Stimulated activated CD4-positive, alpha-beta T cell treated with anti-CD3 and anti-CD28 coated beads, Interleukin-15, amount 100 ng/mL, for 1 hour (primary cell): ENCODE measurements at places on chromosomes 6 and 20.

- DNase-seq, result no peak
These were observed 113.5 kb downstream of the SAMD5 start for GRCh38 chr6:147621961-147622360.

- DNase-seq, result no peak
These were observed 524.6 kb upstream of the JARID2 start for GRCh38 chr6:14721103-14721758.

DNA sequence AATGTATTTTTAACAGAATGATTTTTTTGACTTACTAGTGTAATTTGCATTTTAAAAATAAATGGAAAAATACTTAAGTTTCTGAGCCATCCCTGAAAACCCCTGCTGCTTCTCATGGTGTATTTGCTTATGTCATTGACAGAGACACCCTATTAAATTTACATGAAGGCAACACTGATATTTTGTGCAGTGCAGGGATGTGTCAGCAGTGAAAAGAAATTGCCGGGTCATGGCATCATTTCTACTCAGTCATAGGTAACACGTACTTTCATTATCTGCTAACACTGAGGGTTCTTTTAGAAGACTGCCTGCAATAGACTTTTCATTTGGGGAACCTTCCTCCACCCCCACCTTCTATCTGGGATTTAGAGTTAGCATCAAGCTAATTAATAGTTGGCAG lies 136.7 kb upstream of the RNF217 start:
- no peak for DNase-seq

DNA sequence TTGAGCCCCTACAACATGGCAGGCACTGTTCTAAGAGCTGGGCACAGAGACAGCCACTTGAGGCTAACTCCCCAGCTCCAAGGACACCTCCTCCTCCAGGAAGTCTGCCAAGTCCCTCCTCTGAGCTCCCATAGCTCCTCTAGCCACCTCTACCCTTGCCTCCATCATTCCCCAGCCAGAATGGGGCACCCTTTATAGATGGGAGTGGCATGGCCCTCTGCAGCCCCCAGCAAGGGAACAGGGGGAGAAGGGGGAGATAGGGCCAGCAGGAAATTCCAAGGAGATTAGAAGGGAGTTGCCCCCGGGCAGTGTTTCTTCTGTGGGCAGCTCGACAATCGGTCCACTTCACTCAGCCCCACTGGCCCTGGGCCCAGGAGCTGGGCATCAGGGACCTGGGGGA lies 19.7 kb upstream of the TLDC2 start:
- DNase-seq, result no peak

DNA sequence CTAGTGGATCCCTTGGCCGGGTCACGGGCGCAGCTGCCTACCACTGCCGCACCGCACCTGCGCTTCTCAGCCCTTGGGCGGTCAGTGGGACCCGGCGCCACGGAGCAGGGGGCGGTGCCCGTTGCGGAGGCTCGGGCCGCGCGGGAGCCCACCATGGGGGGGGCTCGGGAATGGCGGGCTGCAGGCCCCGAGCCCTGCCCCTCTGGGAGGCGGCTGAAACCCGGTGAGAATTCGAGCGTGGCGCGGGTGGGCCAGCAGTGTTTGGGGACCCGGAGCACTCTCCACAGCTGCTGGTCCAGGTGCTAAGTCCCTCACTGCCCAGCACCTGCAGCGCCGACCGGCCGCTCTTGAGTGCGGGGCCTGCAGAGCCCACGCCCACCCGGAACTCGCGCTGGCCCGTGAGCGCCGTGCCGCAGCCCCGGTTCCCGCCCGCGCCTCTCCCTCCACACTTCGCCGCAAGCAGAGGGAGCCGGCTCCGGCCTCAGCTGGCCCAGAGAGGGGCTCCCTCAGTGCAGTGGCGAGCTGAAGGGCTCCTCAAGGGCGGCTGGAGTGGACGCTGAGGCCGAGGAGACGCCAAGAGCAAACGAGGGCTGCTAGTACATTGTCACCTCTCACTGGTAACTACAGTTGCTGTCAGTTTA lies 120.5 kb upstream of the TMEM170B start:
- peak; percentile 6 for DNase-seq

DNA sequence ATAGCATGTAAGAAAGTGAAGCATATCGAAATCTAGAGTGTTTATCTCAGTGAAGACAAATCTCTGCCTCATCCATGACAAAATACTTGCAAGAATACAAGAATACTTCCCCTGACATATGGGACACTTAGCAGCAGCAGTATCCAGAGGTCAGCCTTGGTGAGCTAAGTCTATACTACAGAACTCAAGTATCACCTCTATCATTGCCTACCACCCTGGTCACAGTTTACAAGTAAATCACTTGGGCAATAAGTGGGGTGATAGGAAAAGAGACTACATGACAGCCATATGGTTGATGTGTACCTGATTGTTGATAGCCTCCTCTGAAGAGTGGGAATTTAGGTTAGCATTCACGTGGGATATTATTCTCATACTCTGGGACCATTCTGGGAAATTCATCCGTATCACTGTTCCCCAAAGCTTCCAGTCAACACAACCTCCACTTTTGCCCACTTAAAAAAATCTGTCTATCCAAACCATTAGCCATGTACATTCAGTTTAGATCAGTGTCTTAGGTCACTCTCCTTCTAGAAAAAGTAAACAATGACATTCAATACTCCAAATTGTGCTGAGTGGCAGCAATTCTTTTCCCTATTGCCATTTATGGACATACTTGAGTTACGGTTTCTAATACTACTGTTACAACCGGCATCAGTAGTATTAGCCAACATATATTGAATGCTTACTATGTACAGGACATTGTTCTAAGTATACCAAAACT lies 118.2 kb upstream of the PRSS16 start:
- DNase-seq, result no peak

- no peak for DNase-seq
These were observed 32.4 kb upstream of the FAM135A start for GRCh38 chr6:70380771-70381416.

GRCh38 chr20:18289306-18289705 lies 979 bp downstream of the ZNF133 start:
- DNase-seq, result no peak

DNA sequence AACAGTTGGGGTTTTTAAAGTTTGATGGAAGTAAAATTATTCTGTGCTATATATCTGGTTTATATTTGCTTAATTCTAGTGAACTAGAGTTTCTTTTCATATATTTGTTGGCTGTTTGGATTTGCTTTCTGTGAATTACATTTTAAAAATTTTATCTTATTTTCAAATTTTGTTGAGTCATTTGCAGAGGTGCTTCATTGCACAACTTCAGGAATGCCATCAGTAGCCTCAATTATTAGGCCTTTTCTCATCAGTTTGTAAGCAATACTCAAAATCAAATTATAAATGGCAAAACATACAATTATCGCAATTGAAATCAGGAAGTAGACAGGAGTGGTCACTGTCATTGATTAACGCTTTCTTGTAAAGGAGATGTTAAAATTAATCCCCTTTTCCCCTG lies 96.9 kb downstream of the UBE3D start:
- DNase-seq, result no peak

DNA sequence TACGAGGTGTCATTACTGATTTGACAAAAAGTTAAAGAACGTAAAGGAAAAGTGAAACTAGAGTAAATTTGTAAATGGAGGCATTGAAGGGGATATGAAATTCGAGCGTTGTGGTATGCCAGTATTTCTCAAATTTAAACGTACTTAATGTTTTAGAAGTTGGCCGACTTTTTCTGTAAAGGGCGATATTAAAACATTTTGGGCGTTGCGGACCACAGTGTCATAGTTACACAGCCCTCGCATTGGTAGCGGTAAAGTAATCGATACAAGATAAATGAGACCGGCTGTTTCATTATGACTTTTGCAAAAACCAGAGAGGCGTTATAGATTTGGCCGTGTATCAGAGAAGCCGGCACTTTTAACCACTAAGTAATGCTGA lies 39.6 kb downstream of the OR2B2 start:
- DNase-seq, result no peak

GRCh38 chr6:166167258-166167731 lies 356 bp downstream of the TBXT start:
- no peak for DNase-seq

GRCh38 chr20:48920527-48921167 lies 864 bp upstream of the ARFGEF2 start:
- no peak for DNase-seq

GRCh38 chr6:108568101-108568500 lies 7.4 kb downstream of the FOXO3 start:
- no peak for DNase-seq

- DNase-seq, result no peak
These were observed 99.3 kb upstream of the BMP5 start for GRCh38 chr6:55974688-55975087.

DNA sequence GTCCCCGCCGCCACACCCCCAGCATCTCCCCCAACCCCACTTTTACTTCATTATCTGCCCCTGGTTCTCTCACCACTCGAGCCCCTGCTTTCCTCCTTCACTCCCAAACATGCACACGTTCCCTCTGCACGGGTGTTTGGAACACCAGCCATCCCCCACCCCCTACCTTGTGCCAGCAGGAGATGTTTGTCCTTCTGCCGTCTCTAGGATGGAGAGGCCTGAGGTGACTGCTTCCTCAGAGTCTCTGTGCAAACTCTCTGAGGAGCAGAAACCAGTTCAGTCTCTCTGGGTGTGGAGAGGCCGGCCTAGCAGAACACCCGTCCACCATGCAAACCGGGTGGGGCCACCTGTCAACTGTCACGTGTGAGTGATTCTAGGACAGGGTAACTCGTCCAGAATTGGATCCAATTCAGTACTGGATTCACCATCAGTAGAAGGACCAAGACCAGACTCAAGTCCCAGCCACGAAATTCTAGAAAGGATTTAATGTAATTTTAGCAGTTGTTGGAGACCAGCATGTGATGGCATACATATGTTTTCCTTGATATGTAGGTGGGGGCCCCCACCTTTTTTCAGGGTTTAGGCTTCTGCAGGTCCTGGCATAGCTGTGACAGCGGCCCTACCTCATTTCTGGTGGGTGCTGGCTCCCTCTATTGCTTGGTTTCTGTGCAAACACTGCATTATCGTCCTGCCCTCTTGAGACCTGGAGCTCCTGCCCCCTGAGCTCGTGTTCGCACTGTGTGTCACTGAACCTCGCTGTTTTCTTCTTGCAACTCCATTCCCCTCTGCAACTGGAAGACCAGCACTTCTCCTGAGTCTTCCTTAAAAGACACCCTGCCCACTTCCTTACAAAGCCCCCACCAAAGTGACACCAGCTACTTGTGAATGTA lies at the start of gene RAET1E:
Gene RAET1E, minus strand, starts transcription at position 259 of the 890 bp plus-strand sequence. CDS start 7,212 bp downstream, outside the sequence.
- DNase-seq, result no peak

GRCh38 chr6:109513571-109514071 lies 30.6 kb upstream of the ZBTB24 start:
- DNase-seq, result no peak

- no peak for DNase-seq
These were observed 252.6 kb downstream of the MYLK4 start for GRCh38 chr6:2497922-2498623.

DNA sequence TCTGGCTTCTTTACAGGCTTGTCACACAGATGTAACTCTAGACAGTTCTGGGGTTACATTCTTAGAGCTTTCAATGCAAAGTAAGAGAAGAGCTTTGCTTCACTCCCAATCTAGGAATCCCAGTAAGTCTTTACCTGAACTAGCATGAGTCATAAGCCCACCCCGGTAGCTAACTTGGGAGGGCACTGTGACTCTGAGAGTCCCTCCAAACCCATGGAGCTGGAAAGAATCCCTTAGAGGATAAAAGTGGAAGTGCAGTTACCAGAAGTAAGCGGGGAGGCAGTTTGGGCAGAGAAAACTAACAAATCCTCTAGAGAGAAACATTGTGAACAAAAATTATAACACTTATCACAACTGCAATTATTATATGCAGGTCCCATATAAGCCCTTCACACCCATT lies 84.0 kb upstream of the SMLR1 start:
- DNase-seq, result no peak

GRCh38 chr20:32052778-32053362 lies 828 bp downstream of the HCK start:
- no peak for DNase-seq
